ENCODE measurements at places on chromosomes 3 and 15.

DNA sequence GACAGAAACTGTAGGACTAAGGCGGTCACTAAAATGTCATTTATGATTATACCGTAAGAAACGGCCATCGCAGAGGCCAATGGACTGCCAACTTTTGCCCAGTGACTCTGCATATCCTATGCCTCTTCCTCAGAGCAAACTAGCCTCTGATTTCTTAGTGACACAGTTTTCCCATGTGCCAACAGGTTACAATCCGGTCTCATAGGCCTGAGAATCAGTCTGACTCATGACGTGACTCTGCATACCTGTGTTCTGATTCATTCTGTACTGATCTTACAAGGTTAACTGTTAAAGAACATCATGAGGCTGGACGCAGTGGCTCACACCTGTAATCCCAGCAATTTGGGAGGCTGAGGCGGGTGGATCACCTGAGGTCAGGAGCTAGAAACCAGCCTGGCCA is 17.8 kb downstream of the RUBCN start:
- DNase-seq = no peak

- peak; percentile 59 for DNase-seq
Measured at GRCh38 chr3:77039606-77040171, at the start of gene ROBO2. TSS of gene ROBO2 (plus strand) at chr3:77040099. CDS start at chr3:77040786, 687 bp downstream.

- no peak for DNase-seq
Measured at GRCh38 chr3:14535616-14536015, 4.5 kb downstream of the GRIP2 start.

GRCh38 chr3:143081844-143082778 is 37.5 kb upstream of the CHST2 start:
- DNase-seq = no peak

DNA sequence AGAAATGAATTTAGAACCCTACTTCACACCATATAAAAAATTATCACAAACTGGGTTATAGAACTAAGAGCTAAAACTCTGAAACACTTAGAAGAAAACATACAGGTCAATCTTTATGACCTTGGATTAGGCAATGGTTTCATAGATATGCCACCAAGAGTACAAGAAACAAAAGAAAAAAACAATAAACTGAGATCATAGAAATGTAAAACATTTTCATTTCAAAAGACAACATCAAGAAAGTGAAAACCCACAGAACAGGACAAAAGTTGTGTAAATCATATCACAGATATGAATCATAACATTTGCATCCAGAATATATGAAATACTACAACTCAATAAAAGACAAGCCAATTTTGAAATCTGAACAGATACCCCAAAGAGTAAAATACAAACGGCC is 72.4 kb downstream of the TBL1XR1 start:
- DNase-seq = no peak

GRCh38 chr15:95610945-95611344 is 719.6 kb upstream of the NR2F2 start:
- DNase-seq = no peak

- DNase-seq = peak; percentile 66
Measured at GRCh38 chr3:142724682-142725356, 985 bp downstream of the TRPC1 start.

DNA sequence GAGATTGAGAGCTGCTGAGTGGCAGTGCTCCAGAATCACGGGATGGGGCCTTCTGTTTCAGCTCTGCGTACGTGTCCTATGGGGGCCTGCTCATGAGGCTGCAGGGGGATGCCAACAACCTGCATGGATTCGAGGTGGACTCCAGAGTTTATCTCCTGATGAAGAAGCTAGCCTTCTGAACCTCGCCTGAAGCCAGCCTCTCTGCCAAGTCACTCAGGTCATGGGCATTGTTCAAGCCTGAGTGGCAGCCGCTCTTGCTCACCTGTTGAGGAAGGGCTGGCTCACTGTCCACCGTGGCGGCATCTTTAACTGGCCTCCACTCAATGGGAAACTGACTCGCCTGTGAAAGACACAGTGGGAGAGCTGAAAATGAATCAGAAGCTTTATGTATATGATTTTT is 6.6 kb downstream of the POLR2H start:
- DNase-seq = no peak

- no peak for DNase-seq
Measured at GRCh38 chr3:190983875-190984274, 121.4 kb upstream of the GMNC start.

DNA sequence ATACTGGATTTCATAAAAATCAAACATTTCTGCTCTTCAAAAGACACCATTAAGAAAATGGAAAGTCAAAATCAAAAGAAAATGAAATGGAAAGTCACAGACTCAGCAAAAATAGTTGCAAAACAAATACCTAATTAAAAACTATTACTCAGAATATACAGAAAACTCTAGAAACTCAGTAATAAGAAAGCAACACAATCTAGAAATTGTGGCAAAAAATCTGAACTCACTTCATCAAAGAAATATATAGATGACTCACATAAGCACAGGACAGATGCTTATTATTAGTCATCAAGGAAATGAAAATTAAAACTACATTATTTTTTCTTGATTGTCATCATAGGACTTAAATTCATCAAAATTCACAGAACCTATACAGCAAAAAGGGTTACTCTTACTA is 430.0 kb downstream of the SHQ1 start:
- no peak for DNase-seq

- DNase-seq = no peak
Measured at GRCh38 chr15:73727330-73727976, 25.7 kb downstream of the INSYN1 start.

DNA sequence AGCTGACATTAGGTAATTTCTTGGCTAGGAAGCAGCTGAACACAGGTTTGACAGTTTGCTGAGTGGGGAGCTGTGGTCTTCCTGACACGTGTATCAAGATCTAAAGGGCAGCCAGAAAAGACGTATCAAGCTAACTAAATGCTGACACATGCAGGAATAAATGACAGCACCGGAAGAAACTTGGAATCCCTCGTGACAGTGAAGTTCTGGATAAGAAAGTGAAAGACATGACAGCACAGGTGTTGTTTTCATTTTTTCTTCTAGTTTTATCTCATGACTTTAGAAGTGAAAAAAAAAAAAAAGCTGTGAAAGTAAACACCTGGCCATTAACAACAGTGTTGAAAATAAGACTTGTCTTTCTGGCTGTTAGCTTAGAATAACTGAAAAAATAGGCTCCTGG is 48.7 kb downstream of the FGF7 start:
- DNase-seq = no peak

GRCh38 chr3:181431748-181432147 is 280.0 kb upstream of the SOX2 start:
- no peak for DNase-seq

GRCh38 chr15:38220606-38221273 is 31.9 kb upstream of the SPRED1 start:
- no peak for DNase-seq

- DNase-seq = peak; percentile 72
Measured at GRCh38 chr15:78638658-78639314, 2.2 kb downstream of the CHRNB4 start.

DNA sequence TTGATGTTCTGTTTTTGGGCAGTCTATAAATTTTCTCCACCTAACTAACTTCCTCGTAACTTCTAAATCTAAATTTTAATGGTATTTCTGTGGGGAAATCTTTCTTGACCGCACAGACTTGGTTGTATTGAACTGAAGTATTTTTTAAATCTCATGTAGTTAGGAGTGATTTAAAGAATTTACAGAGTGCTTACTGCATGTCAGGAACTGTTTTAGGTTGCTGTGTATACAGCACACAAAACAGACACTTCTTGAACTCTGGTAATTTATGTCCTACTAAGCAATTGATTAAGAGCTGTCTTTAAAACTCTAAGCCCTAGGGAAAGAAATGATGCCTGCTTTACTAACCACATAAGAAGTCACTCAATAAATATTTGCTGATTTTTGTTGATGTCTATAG is 1350.2 kb downstream of the ZPLD1 start:
- no peak for DNase-seq

- DNase-seq = no peak
Measured at GRCh38 chr3:147921051-147921450, 511.9 kb downstream of the ZIC1 start.

GRCh38 chr3:187994221-187995042 is 159.5 kb upstream of the LPP start:
- DNase-seq = no peak

GRCh38 chr3:138093721-138094120 is 21.7 kb downstream of the DZIP1L start:
- DNase-seq = no peak

DNA sequence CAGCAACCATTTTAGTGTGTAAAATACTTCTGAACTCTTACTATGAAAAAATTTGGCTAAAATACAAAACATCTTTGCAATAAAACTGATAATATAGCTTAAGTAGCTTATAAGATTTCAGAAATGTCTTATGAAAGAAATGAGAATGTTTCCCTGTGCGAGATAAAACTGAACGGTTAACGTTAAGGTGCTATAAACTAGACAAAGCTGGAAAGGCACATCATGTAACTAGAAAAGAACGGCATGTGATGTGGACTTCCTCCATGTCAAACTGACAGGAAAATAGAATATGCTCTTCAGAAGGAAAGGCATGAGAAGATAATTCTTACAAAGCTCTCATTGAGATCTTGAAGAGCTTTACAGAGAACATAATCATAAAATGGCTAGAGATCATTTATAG is 36.5 kb downstream of the NCK1 start:
- DNase-seq = no peak

DNA sequence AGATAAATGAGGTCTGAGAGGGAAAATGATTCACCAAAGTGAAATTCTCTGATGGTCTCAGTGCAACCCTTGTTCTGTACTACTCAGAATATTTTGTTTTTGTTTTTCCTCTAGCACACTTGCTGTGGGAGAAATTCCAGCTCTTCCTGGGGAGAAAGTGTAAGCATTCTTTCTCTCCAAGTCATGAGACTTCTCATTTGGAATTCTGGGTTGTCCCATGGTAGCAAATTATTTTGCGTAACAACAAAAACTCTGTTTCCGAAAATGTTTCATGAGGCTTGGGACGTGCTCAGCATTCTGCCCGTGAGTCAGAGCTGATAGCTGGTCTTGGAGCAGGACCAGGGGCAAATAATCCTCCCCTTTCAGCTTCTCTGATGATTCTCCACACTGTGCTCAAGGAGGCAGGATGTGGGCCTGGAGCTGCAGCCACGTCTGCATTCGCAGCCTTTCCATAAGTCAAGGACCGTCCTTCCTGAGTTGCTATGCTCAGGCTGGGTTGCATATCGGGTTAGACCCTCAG is 70.3 kb downstream of the SENP2 start:
- DNase-seq = no peak

GRCh38 chr15:27561816-27562215 is 537.3 kb downstream of the OCA2 start:
- DNase-seq = no peak

- no peak for DNase-seq
Measured at GRCh38 chr15:50519740-50520425, 26.6 kb downstream of the USP50 start.

DNA sequence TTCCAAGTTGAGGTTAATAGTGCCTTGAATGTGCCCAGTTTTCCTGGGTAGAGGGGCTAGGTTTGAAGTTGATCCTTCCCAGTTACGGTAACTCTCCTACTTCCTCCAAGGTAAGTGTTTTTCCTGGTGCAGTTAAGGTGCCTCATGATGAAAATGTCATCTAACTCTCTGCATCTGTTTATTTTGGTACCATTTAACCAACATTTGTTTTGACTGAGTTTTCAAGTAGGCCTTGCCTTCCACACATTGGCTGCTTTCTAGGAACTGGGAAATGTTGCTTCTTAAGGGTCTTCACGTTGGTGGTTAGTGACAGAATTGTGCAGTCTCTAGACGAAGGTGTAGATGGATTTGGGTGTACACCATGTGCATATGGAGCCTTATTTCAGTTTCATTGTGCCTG is 31.3 kb downstream of the USP3 start:
- no peak for DNase-seq

- no peak for DNase-seq
Measured at GRCh38 chr3:127833281-127834032, 11.1 kb upstream of the MGLL start.

GRCh38 chr3:62249484-62249776 is 123.9 kb downstream of the FEZF2 start:
- no peak for DNase-seq

DNA sequence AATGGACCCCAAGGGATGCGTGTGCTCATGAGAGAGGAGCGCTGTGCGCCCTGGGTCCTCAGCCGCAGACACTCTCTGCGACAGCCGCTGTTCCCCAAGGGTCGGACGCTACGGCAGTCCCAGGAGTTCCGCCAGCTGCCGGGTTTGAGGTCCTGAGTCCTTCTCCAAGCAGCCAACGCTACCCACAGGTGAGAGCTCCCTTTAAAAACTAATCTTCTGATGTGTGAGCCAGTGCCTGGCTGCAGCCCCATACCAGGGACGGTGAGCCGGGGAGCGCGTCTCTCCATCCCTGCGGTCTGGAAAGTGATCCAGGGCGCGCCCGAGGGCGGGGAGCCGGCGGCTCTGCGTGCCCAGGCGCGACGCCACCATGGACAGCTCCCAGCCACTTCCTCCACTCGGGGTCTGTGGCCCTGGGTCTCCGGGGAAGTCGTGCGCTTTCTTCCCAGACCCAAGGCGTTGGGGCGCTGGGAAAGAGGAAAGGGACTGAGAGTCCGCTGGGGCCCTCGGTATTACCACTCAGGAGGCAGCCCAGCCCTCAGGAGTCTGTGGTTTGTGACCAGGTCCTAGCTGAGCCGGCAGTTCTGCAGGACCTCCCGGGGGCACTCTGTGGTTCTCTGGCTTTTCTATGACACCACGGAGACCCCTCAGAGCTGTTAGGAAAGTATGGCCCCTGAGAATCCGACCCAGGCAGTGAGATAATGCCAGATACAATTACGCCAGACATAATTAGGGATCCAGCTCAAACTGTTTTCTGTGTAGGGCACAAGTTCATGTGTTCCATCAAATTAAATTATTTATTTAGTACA is 1.4 kb downstream of the CEMIP start:
- peak; percentile 55 for DNase-seq

- no peak for DNase-seq
Measured at GRCh38 chr3:170002231-170002630, 35.6 kb upstream of the GPR160 start.

DNA sequence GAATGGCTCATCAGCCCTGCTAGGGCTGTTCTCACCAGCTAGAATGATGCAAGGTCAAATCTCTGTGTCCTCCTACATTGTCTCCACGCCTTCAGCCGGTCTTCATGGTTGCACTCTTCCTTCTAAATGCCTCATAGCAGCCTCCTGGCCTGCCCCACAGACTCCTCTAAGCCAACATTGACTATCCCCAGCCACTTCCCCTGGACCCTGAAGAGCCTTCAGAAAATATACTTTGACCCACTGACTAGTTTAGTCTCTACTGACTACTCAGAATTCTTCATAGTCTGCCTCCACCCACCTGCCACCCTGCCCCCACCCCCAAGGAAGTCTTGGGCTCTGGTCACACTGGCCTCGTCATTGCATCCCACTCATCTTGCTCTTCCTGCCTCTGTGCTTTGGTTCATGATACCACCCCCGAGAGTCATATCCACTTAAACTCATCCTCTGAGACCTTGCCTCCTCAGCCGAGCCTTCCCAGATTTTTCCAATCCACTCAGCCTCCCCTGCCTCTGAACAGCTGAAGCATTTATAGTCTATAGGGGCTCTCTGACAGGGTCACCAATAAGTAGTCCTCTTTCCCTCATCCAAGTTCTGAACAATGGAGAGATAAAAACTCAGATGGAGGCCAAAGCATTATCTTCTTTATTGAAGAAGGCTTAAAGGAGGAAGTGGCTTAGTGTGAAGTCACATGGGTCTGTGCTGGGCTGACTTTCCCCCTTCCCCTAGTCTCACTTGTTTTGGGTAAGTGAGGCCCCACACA is 9.5 kb upstream of the DOCK3 start:
- DNase-seq = no peak

Measured in NCI-H524 (cell line).